ENCODE measurements at places on chromosomes 2 and 18.
A peak's percentile ranks its signal among the peaks of the same experiment; 100 is the strongest.

DNA sequence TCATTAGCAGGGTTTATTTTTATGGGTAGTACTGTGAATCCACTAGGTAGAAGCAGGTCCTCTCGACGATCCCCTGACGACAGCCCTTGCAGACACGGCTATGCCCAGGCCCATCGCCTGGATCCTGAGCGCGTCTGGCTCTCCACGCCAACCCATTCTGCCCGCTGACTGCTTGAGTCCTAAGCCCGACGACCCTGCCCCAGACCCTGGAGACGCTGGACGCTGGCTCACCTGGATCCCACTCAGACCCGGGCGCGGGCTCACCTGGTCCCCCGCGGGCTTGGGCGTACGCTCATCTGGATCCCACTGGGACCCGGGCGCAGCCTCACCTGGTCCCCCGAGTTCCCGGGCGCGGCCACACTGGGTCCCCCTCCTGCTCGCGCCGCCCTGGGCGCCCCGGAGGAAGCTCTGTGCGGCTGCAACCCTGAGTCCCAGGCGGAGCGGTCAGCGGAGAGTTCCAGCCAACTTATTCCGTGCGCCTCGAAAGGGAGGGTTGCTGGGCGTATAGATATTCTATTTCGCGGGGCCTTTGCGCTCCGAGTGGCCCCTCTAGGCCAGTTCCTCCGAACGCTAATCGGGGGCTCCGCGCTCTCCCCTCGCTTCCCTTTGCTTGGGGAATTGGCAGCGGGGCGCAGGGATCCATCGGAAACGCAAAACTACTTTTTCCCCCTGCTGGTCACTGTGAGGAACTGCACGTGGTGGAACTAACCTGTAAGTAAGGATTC lies 22.4 kb upstream of the RMP24 start:
- DNase-seq, result peak; percentile 61

DNA sequence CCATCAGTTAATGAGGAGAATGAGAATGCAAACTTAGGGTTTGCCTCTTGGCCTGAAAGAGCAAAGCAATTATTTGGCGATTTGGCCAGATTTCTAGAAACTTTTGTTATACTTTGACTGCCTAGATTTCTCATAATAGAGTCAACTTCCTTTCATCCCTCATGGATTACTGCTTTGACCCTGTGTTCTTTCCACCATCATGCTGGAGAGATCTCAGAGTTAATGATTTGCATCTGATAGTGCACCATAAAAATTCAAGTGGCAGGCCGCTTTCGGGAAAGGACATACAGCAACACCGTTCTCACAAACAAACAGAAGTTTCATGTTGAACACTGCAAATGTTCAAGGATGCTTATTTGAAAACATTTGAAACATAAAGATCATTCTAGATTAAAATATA lies 143.7 kb upstream of the ZFP36L2 start:
- no peak for DNase-seq

GRCh38 chr2:56262241-56262640 lies 78.5 kb downstream of the CCDC85A start:
- no peak for DNase-seq

GRCh38 chr2:150581717-150582472 lies 94.4 kb upstream of the RND3 start:
- no peak for DNase-seq

DNA sequence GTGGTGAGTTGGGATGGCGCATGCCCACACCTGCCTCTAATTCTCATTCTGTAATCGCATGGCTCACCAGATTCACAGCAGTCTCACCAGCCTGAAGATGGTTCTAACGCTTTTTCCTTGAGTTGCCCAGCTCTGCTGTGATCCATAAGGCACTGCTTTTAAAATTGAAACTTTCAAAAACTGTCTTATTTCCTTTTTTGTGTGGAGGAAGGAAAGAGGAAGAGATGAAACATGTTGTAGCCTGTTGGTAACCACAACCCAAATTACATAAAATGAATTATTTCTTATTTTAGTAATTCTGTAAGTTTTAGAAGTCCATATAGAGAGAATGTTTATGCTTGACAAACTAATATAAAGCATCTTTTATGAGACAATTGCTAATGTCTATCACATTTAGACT lies 165.4 kb downstream of the RBM43 start:
- DNase-seq, result no peak

DNA sequence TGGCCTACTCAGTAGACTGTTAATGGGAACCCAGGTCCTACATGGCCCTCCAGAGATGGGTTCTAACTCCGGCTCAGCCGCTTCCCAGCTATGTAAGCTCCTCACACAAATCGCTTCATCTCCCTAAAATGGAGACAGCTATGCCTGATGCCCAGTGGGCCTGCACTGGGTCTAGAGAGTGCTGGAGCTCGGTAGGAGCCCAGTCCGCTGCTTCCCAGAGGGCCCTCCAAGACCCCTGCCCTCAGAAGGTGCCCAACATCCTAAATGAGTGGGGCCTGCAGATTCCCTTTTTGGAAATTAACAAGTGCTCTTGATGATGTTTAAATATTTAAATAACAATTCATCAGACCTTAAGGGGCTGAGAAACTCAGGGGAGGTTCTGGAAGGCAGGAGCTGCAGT lies 47.1 kb downstream of the HS1BP3 start:
- DNase-seq, result no peak

DNA sequence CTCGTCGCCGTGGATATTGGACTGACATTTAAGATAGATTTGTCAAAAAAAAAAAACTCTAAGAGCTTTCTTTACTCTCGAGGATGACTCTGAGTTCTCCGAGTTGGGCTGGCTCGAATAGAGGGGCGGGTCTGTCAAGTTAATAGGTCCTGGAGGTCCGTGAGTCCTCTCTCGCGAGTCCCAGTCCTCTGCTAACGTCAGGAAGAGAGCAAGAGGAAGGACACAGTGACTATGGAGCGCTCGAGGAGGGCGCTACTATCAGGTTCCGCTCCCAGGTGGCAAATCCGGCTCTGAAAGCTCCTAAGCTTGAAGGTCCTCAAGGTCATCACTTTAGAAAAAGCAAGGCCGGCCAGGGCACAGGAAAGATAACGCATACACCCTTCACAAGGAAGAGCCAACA lies 404 bp upstream of the AKAIN1 start:
- DNase-seq, result no peak

- no peak for DNase-seq
Observed at GRCh38 chr18:11857177-11857887, 6.1 kb downstream of the CHMP1B start.

DNA sequence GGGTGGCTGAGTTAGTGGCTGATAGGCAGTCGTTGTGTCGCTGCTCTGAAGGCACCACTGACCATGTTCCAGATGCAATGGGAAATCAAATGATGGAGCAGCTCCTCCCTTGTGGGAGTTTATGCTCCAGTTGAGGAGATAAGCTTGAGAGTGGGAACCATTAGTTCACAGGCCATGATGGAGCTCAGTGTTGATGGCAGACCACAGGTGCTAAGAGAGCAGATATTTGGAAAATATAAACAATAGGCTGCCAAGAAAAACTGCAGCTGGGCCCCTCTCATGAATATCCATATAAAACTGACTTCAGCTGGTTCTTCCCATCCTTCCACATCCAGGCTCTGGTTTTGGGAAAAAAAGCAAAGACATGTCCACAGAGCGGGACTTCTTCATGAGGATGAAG lies 63.1 kb downstream of the EPAS1 start:
- DNase-seq, result no peak

DNA sequence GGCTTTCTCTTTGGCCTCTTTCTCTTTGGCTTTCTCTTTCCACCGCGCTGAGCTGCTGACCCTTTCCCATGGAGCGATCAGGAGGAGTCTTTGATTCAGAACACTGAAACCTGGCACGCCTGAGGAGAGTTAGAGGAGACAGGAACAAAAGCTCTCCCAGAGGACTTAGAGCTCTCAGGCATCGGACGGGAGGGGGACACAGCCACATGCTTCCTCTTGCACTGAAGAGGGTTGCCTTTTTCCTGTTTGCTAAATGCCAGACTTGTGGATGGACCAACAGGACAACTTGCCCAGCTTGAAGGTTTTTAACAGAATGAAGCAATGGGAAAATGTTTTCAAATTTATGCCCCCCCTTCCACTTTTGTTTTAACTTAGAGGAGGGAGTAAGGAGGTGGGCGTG lies 3.6 kb upstream of the PTPN18 start:
- no peak for DNase-seq

DNA sequence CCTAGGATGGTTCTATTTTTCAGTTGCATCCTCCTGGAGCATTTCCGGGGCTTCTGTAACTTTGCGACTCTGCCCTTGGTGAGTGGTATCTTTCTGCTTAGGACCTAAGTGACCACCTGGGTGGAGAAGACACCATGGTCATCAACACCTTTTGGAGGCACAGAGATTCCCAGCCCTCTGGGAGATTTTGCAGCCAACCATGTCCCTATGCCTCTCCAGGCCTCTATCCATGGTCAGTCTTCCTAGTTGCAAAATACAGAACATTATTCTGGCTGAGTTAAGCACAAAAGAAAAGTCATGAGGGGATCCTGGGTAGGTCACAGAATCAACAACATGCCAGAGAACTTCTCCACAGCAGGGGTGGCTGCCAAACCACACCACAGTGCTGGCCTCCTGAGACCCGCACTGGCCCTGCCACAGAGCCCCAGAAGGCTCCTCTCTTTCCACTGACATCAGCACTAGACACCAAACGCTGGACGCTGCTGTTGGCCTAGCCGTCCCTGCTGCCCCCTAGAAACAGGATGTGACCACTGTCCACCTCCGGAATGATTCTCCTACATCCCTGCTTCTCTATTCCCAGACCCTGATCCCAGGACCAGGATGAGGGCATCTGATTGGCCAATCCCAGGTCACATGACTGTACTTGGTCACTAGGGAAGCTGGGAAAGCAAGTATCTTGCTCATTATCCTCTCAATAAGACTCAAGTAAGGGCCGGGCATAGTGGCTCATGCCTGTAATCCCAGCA lies 47.7 kb downstream of the SMAD7 start:
- no peak for DNase-seq

- DNase-seq, result no peak
Observed at GRCh38 chr2:232537499-232537898, 2.0 kb upstream of the CHRNG start.

DNA sequence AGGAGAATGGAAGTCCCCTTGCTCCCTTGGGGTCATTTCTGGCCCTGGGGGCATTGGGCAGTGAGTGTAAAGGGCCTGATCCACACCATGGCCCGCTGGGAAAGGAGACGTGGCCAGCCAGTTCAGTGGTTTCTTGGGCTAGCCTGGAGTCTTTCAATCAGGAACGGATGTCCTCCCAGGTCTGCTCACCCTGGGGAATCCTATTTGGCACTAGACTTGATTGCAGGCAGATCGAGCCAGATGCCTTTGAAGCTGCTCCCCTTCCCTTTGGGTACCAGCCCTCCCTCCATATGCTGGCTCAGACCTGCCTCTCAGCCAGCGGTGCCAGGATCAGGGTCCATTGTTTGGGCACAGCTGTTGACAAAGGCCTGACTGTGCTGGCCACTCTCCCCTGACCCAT lies 11.0 kb downstream of the FBLN7 start:
- DNase-seq, result no peak

GRCh38 chr2:237389831-237390230 lies 24.1 kb downstream of the COL6A3 start:
- DNase-seq, result no peak

DNA sequence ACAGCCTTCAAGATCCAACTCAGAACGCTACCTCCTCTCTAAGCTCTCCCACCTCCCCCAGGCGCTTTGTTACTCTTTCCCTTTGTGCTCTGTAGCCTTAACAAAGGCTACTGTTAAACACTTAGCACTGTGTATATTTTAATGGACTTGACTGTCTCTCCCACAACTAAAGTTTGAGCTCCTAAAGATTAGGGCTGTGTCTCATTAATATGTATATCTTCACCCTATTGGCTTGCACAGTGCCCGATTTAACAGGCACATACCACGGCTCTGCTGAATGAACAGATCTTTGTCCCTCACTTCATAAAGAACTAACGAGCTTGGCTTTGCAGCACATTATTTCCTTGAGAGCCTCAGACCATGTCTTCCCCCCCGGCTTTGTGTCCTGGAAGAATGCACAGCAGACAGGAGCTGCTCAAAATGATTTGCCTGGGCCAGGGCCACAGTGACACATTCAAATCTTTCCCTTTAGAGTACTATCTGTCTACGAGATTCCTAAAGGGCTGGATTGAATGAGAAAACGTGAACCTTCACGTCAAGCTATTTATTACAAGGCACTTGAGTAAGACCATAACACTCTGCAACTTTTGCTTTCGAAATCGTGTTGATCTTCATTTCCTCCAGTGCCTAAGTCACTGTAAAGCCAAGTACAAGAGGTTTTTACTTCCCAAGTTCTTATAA lies 22.1 kb downstream of the ABHD3 start:
- peak; percentile 48 for DNase-seq

DNA sequence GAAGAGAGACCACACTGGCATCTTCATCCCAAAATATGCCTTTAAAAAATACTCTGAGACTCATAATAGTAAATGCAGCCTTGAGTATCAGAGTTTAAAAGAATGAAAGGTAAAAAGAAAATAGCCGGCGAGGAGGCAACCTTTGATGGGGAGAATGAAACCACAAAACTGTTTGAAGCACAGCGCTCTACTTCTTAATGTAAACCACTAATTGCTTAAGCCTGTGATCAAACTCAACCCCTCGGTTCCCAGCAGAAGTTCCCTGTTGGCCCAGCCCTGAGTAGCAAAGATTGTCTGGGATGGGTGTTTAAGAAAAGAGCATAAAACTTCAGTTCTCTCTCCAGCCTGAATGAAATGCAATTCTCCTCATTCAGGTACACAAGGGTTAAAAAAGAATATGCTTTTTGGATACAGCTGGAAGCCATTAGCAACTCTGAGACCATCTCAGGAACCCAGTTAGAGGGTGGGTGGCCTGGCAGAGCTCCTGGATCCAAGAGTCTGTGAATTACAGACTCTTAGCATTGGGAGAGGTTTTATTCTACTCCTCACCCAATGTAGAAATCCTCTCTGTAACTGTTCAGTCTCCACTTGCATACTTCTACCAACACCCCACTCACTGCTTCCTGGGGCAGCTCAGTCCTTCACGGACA lies 44.8 kb downstream of the VIT start:
- DNase-seq, result no peak

DNA sequence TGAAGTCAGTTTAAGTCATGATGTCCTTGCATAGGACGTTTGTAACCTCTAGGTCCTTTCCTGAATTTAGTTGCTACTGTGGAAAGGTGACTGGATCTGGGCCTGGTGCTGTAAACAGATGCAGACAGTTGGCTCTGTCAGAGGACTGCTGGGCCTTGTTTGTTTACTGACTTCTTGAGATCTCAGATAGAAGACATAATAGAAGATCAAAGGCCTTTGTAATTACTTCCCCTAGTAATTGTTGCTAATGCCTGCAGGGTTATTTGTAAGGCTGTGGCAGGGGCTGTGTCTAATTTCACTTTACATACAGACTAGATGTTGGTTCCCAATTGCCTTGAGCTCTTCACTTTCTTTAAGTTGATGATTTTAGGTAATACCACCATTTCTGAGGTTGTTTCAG lies 42.5 kb downstream of the LYPD6B start:
- DNase-seq, result no peak

DNA sequence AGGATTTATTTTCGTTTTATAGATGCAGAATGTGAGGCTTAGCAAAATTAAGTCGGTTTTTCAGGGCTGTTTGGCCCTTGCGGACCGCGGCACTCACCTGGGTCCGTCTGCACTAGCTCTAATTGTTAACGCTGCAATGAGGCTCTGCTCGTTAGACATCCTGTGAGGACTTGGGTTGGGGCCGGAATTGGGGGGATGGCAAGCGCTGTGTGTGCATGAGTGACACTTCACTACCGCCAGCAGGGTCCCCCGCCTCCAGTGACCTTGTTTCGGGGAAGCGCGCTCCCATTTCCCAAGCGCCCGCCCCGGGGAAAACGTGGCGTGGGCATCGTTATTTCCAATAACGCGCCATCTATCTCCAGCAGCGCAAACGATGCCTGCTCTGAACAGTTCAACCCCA lies 54.2 kb downstream of the KCNG2 start:
- peak; percentile 7 for DNase-seq
